ENCODE measurements at places on chromosomes 11 and 22. TPM values are rescaled to one million over a fixed set of nuclear protein-coding genes. Genes with fewer than 3 reads are reported as not detected.

- no peak overlapping the region for H3K4me3 ChIP-seq
- no peak for DNase-seq
- no peaks in the 10 kb centered on the region for H3K4me1 ChIP-seq
- H3K27ac ChIP-seq: no peak overlapping the region
- no peaks in the 10 kb centered on the region for H3K27me3 ChIP-seq
Measured at GRCh38 chr11:119491753-119492510, 69.0 kb upstream of the THY1 start.

DNA sequence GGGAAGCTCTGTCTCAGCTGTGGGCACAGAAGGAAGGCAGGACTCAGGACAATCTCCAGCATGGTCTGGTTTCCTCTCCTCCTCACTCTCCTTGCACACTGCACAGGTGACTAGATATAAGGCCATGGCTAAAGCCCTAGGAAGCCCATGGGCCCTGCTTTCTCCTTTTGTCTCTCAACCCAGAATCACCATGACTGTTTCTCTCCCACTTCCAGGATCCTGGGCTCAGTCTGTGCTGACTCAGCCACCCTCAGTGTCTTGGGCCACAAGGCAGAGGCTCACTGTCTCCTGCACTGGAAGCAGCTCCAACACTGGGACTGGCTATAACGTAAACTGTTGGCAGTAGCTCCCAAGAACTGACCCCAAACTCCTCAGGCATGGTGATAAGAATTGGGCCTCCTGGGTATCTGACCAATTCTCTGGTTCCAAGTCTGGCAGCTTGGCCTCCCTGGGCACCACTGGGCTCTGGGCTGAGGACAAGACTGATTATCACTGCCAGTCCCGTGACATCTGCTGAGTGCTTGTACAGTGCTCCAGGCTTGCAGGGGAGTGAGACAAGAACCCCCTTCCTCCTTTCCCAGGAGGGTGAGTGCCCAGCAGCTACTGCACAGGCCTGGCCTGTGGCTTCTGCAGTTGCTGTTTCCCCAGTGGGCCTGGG is 104.0 kb upstream of the TOP3B start:
- no peaks in the 10 kb centered on the region for H3K36me3 ChIP-seq
- no peaks in the 10 kb centered on the region for H3K4me1 ChIP-seq
- H3K27me3 ChIP-seq: no peaks in the 10 kb centered on the region

- no peaks in the 10 kb centered on the region for H3K27me3 ChIP-seq
- no peaks in the 10 kb centered on the region for H3K36me3 ChIP-seq
- DNase-seq: no peak
- no peak overlapping the region for H3K4me3 ChIP-seq
- H3K27ac ChIP-seq: no peak overlapping the region
Measured at GRCh38 chr11:62411524-62411923, 7.3 kb upstream of the SCGB1A1 start.

DNA sequence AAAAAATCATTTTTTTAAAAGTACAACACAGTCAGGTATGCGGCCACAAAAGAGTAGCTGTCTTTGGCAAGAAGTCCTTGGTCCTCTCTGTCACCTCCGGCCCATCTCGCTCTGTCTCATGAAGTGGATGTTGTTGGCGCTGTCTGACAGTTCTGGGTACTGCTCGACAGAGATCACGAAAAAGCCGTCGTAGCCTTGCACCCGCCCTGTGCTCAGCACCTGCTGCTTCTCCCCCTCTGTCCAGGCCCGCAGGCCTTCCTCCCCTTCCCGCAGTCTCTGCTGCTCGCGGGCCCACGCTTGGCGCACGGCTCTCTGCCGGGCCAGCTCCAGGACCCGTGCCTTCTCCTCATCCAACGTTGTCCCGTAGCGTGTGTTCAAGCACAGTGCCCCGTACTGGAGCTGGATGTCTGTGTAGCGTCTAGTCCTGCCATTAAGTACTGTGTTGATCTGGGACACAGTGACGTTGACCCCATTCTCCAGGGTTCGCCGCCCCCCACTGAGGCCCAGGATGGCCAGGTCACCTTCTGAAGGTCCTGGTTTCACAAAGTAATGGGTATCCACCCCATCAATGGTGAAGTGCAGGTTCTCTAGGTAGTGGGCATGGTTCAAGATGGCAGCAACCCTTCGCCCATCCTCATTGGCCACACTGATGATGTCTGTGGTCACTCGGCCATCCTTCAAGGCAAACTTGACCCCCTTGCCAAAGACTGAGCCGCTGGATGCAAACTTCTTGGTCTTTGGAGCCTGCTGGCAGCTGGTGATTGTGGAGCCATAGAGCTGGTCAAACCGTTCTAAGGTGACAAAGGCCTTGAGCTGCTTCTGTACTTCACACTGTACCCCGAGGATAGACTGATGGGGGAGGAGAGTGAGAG is 83.5 kb upstream of the NARS2 start:
- no peak for DNase-seq
- peaks cover 1% of the 10 kb centered on the region for H3K36me3 ChIP-seq
- H3K27me3 ChIP-seq: no peaks in the 10 kb centered on the region
- no peak overlapping the region for H3K4me3 ChIP-seq
- no peak overlapping the region for H3K27ac ChIP-seq

DNA sequence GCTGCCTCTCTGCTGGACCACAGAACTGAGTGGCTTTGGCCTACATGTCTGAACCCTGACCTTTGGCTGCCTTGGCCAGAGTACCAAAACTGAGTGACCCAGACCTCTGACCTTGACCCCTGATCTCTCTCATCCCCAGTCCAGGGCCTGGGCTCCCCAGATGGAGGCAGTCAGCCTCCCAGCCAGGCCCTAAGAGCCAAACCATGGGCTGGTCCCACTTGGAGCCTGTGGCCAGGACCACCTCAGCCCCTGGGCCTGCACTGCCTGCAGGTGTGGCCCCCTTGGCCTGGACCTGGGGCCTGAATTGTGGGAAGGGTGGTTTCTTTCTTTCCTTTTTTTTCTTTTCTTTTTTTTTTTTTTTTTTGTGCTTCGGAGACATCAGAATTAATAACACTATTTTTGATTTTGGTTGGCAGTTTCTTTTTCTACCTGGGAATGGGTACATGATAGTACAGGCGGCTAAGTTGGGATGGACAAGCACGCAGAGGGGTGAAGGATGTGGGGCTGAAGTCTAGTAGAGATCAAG is 806 bp upstream of the SIPA1 start:
- no peaks in the 10 kb centered on the region for H3K36me3 ChIP-seq
- no peaks in the 10 kb centered on the region for H3K4me1 ChIP-seq
- H3K27ac ChIP-seq: no peak overlapping the region
- DNase-seq: no peak
- H3K4me3 ChIP-seq: no peak overlapping the region
- no peaks in the 10 kb centered on the region for H3K27me3 ChIP-seq

DNA sequence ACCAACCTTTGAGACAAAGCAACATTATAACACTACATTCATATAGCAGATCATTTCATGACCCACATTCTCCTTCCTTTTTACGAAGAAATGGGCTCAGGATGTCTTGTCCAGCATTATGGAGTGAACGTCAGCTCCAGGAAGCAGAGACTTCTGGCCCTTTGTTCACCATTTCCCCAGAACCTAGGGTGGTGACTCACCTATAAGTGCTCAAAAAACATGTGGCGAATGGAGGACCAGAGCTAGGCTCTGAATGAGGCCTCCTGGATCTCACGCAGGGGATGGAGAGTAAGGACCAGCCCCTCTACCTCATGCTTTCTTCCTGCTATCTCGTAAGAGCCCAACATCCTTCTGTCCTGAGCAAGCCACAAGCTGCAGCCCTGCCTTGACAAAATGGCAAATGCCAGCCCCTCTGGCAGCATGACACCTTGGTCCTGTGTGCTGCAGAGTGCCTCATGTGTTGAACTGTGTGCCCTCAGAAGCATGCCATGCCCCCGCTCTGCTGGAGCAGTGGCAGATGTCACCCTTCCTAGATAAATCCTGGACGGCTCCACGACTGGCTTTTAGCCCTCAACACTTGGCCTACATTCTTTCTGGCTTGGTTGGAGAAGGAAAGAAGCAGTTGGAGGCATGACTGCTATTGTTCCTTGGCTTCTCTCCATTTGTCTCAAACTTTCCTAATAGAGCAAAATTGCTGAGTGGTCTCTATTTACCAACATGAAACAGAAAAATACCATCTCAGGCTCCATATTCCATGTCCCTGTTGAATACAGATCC is 6.5 kb upstream of the ST3GAL4 start:
- H3K4me3 ChIP-seq: no peak overlapping the region
- peaks cover 4% of the 10 kb centered on the region for H3K4me1 ChIP-seq
- no peak overlapping the region for H3K27ac ChIP-seq
- H3K27me3 ChIP-seq: no peaks in the 10 kb centered on the region

The OR52E8 gene
- total RNA-seq: not detected

Measured in aorta (tissue), 5 donors.